ENCODE measurements at places on chromosomes 2 and 18.

DNA sequence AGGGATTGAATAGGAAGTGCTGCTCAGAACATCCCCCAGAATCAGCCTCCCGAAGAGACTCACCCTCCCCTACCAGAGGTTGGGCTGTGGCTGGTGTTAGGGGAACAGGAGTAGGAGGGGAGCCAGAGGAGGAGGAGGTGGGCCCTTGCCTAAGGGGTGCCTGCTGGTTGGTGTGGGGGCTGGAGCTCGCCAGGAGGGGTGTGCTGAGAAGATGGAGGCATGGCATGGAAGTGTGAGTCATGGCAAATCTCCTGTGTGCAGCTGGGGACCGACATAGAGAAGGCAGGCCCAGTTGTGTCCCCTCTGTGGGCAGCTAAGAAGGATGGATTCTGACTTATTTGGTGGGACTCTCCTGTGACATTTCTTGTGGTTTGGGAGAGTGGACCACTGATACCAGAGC is 73.7 kb downstream of the DGKD start:
- no peak for DNase-seq

DNA sequence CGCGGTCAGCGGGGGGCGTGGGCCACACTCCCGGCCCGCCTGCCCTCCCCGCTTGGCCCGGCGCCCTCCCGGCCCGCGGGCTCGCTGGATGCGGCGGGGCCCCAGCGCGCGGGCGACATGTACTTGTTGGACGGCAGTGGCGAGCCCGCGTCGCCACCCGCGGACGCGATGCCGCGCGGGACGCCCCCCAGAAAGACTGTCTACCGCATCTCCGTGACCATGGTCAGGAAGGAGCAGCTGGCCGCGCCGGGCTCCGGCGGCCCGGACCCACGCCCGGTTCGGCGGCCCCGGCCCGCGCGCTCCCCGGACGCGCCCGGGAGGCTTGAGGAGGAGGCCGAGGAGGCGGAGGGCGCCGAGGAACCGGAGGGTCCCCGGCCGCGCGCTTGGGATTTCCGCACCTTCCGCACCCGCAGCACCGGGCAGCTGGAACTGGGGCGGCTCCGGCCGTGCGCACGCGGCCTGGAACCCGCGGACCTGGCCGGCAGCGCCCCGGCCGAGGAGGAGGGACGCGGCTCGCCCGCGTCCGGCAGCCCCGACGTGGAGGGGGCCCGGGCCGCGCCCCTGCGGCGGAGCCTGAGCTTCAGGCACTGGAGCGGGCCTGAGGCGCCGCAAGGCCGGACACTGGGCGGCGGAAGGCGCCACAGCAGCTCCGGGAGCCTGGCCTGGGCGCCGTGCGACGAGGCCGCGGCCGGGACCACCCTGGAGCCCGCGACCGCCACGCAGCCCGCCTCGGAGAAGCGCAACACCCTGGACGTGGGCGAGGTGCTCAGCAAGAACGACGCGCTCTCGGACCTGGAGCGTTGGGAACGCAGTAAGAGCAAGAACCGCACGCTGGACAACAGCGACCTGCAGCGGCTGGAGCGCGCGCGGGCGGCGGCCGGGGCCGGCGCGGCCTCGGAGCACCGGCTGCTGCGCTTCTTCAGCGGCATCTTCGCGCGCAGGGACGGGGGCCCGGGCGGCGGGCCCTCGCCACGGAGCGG is 176.4 kb downstream of the AGAP1 start:
- DNase-seq = no peak

- no peak for DNase-seq
These were observed 87.0 kb downstream of the SPHKAP start for GRCh38 chr2:228094377-228094921.

- no peak for DNase-seq
These were observed 164.3 kb downstream of the ZNF521 start for GRCh38 chr18:25187521-25188192.

GRCh38 chr2:8134985-8135682 is 546.7 kb upstream of the ID2 start:
- DNase-seq = no peak

DNA sequence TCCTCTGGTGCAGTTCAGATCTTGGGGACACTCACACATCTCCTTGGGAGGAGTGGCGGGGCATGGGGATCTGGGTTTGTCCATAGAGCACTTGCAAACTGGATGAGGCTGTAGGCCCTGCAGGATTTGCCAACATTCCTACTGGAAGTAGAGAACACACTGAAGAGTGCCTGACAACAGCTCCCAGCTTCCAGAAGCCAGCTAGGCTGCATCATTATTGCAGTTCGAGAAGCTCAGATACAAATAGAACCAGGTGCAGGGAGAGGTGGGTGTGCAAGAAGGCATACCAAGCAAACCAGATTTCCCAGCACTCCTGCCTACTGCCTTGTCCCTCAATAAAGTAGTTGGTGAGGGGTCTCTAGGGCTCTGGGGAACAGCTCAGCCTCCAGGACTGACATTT is 52.5 kb downstream of the RHOB start:
- no peak for DNase-seq

DNA sequence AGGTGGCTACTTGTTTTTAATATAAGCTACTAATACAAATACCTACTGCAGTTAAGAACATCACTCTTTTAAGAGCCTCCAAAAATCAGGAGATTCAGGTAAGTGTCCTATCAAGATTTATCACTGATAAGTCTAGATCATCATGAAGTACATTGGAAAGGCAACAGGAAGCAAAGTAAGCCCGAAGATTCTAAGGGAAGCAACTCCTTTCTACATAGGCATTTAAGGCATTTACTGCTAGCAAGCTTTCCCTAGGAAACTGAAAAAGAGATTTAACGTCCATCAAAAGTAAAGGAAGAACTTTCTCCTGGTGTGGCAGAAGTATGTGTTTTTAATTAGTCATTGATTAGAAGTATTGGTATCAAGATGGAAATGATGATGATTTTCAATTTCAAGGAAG is 3.7 kb downstream of the STK17B start:
- peak; percentile 30 for DNase-seq

DNA sequence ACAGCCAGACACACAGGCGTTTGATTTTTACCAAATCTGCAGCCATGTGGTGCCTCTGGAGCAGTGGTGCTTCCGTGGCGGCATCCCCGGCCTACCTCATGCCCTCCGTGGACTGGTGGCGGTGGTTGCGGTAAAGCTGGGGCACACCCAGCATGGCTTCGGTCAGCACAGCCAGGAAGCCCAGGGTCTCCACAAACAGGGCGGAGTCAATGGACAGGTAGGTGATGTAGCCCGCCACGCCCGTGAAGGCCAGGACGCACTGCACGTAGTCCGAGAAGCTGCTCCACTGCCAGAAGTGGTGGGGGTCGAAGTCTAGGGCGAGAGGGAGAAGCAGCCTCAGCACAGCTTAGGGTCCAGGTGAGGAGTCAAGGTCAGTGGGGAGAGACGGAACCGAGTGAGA is 32.4 kb downstream of the SLC66A2 start:
- no peak for DNase-seq

- DNase-seq = peak; percentile 39
These were observed 493.7 kb downstream of the TMX3 start for GRCh38 chr18:68221111-68221724.

- no peak for DNase-seq
These were observed 26.5 kb downstream of the CALCRL start for GRCh38 chr2:187421519-187421918.

DNA sequence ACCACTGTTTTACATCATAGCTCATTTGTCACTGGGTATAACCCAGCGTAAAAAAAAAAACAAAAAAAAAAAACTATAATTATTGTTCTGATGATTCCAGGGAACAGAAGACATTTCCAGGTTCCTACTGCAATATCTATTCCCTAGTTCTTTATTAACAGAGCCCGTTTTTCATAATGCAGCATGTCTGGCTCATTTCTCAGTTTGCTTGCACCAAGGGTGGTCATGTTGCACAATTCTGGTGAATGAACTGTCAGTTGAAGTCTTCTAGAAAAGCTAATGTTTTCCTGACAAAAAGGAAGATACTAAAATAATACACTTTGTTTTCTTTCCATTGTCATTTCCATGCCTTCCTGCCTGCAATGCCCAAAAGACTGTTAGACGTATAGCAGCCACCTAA is 180.1 kb downstream of the RDH14 start:
- DNase-seq = no peak

- no peak for DNase-seq
These were observed 54.2 kb downstream of the DDX1 start for GRCh38 chr2:15645720-15646385.

GRCh38 chr18:59056706-59057492 is 82.8 kb upstream of the SEC11C start:
- DNase-seq = peak; percentile 68

DNA sequence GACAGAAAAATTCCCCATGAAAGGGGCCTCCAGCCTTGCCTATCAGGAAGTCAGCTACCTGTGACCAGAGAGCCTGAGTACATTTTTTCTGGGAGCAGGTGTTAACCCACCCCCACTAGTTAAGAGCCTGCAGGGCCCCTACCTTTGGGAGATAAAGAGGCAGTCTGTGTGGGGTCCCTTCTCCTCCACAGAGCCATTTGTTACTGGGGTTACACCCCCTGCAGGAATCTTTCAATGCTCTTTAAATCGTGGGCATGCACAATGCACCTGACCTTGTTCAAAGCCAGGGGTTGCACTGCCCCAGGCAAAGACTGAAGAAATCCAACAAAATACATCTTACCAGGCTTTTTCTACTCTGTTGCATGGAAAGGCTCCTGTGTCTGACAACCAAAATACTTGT is 15.7 kb upstream of the LYPD6 start:
- no peak for DNase-seq

GRCh38 chr2:85420536-85421259 is 2.2 kb downstream of the SH2D6 start:
- DNase-seq = peak; percentile 89

DNA sequence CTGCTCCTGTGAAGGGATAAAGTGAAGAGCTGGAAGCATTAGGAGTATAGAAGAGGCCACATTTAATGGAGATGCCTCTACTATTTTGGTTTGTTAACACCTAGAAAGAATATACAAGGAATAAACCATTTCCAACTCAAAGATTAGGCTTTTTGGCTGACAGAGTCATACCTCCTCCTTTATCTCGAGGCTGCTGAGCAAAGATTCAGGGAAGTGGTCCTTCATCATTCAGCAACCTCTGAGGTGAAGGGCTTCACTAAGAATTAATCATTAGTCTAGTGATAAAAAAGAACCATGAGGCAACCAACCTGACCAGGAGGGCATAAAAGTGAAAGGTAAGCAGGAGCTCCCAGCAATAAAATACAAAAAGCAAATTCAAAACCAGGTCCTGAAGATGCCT is 25.8 kb downstream of the AAK1 start:
- DNase-seq = no peak

DNA sequence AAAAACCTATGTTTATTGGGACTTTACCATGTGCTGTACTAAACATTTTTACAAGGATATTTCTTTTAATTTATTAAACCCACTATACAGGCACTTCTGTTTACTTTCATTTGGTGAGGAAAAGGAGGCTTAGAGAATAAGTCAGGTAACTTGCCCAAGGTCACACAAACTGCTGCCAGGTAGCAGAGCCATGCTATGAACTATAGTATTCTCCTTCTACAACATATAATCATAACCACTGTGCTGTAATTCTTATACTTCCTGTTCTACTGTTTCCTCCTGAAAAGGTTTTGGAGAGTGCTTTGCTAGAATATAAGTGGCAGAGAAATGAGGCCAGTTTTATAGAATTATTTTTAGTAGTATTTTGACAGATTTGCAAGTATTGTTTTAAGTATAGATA is 29.5 kb downstream of the SLC39A10 start:
- DNase-seq = peak; percentile 15

DNA sequence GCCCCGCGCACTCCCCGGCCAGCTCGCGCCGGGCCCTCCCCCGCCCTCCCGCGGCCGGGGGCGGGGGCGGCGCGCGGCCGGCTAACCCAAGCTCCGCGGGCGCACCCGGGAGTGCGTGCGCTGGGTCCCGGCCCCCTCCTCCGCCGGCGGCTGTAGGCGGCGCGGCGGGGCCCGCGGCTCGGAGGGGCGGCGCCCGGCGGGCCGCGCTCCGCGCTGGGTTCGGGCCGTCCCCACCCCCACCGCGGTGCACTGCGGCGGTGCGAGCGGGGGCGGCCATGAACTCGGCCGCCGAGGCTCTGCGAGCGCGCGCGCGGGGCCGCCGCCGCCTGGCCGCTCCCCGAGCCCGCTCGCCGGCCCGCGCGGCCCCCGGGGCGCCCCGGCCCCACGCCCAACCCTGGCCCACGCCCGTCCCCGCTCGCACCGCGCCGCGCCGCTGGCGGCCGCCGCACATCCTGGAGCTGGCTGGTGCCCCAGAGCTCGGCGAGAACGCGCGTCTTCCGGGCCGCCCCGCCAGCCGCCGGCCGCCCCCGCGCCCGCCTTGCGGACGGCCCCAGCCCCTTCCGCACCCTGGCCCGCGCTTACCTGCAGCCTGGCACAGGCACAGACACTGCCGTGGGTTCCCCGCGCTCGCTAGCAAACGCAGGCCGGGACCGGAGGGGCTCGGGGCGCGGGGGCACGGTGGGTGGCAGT is at the start of gene ZBTB14:
Gene ZBTB14 (minus strand): TSS at position 496 of the 690 bp plus-strand sequence. CDS start 2,480 bp downstream, outside the sequence.
- peak; percentile 84 for DNase-seq

GRCh38 chr2:203535784-203536585 is 884 bp upstream of the RAPH1 start:
- DNase-seq = no peak

DNA sequence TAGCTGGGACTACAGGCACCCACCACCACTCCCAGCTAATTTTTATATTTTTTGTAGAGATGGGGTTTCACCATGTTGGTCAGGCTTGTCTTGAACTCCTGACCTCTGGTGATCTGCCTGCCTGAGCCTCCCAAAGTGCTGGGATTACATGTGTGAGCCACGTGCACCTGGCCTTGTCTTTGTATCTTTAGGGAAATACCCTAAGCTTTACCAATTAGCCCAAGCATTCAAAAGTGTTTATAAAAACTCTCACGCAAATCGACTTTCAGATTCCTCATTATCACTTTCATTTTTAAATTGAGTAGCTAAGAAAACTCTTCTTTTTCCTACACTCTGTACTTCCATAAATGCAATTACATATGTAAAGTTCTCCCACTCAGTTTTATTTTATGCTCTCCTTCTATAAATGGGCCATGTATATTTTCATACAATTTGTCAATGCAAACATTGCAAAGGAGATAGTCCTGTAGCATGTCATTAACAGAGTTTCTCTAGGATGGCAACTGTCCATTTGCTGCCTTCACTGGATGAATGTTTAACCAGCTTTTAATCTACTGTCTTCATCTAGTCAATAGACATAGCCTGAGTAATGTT is 326.2 kb upstream of the LRATD1 start:
- DNase-seq = peak; percentile 19

Data from OCI-M1 (cell line).